ENCODE measurements at places on chromosomes 11 and 22.

GRCh38 chr11:63616953-63617352 lies 2.7 kb upstream of the PLAAT3 start:
- no peak for DNase-seq

GRCh38 chr11:116791002-116791812 lies 472 bp downstream of the APOA5 start:
- peak; percentile 47 for DNase-seq

- DNase-seq = peak; percentile 38
Observed at GRCh38 chr11:17154409-17155159, 53.2 kb downstream of the PIK3C2A start.

GRCh38 chr11:8426076-8426475 lies 162.4 kb upstream of the LMO1 start:
- DNase-seq = no peak

GRCh38 chr11:8841899-8842298 lies 69.1 kb upstream of the AKIP1 start:
- no peak for DNase-seq

DNA sequence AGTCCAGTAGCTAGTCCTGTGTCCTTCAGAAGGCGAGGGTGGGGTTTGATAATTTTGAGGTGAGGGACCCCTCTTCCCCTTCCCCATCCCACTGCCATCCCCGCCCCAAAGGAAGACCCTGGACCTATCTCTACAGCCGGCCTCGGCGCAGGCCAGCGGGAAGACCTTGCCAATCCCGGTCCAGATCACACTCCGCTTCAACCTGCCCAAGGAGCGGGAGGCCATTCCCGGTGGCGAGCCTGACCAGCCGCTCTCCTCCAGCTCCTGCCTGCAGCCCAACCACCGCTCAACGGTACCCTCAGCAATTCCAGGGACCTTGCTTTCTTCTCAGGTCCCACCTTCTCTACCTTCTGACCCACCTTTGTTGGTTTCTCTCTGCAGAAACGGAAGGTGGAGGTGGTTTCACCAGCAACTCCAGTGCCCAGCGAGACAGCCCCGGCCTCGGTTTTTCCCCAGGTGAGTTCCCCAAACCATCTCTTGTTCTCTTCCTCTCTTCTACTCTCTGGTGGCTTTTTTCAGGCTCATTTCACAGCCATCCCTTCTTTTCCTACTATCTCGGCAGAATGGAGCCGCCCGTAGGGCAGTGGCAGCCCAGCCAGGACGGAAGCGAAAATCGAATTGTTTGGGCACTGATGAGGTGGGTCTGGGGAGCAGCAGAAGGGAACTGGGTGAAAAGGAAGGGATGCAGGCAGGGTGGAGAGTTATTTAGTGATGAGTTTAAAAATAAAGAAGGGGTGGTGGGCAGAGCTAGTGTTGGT lies 1.3 kb downstream of the KAT5 start:
- DNase-seq = no peak

DNA sequence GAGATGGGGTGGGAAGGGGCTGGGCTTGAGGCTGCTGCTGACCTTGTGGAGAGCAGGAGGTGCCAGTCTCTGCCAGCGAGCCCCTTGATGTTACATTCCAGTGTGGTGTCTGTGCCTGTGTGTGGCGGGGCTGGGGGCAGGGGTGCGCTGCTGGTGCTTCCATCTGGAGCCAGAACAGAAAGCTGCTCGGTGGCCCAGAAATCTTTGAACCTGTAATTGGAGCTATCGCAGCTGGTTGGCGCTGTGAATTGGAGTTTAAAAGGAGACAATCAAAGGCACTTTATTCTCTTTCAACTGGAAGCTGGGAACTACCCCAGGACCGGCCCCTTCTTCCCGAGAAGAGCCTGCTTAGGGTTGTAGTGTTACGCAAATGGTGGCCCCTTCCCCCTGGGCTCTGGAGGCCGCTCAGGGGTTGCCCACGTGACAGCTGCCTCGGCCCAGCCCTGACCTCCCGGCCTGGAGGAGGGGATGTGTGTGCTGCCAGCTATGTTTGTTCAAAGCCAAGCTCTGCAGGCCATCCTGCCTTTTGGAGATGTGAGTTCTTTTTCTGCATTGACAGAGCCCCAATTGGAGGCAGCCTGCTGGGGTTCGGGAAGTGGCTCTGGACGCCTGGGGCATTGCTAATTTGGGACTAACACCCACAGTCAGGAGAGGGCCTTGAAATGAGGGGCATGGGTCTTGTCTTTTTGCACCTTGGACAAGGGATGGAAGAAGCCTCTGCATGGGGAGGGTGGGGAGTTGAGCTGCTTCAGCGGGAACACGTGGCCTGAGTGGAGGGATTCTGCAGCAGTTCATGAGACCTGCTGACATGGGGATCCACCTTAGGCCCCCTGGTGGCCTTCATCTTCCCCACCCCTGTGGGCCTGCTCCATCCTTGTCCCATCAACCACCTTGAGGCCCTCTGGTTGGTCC lies 14.0 kb upstream of the ARSA start:
- DNase-seq = no peak

GRCh38 chr22:50481440-50482106 lies at the start of gene ADM2:
Gene ADM2 (plus strand): TSS chr22:50481543. CDS start chr22:50481848, 305 bp downstream.
- DNase-seq = peak; percentile 10

GRCh38 chr11:554428-555226 lies 5.9 kb downstream of the LMNTD2 start:
- no peak for DNase-seq

- no peak for DNase-seq
Observed at GRCh38 chr22:37126383-37126782, 16.9 kb upstream of the TMPRSS6 start.

- DNase-seq = no peak
Observed at GRCh38 chr11:95908826-95909225, 15.1 kb downstream of the MTMR2 start.

GRCh38 chr11:120289426-120289825 lies 35.7 kb upstream of the TLCD5 start:
- no peak for DNase-seq

GRCh38 chr11:22192289-22192641 lies 620 bp upstream of the ANO5 start:
- no peak for DNase-seq

DNA sequence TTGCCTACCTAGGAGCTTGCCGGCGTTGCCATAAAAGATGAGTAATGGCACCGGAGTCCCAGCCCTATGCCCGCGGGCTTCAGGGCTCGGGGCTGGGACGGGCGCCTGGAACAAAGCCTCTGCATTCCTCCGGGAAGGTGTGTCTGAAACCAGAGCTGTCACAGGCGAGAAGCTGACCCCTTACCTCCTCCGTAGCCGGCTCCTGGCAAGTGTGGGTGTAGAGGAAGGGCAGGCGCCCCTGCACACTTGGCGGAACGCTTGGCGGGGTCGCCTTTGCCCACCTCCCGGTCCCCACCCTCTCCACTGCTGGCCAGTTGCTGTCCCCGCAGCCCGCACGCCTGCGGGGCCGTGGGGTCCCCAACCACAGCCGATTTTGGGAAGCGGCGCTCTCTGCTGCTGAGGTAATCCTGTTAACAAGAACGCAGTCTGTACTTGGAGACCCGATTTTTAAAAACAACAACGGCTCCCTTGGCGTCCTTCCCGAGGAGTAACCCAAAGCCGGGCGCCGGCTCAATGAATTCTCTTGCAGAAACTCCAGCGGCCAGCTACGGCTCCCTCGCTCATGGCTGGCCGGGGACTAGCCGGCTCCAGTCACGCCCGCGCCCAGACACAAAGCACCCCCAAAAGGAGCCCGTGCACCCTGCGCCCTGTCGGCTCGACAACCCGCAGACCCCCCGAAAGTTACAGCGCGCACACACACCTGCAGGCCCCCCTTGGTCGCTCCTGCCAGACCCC lies 89.2 kb downstream of the PLEKHA7 start:
- no peak for DNase-seq

GRCh38 chr11:62591448-62592145 lies at the start of gene TUT1:
Gene TUT1 (minus strand): TSS chr11:62591523. CDS start chr11:62591485, 38 bp downstream.
- DNase-seq = peak; percentile 80

DNA sequence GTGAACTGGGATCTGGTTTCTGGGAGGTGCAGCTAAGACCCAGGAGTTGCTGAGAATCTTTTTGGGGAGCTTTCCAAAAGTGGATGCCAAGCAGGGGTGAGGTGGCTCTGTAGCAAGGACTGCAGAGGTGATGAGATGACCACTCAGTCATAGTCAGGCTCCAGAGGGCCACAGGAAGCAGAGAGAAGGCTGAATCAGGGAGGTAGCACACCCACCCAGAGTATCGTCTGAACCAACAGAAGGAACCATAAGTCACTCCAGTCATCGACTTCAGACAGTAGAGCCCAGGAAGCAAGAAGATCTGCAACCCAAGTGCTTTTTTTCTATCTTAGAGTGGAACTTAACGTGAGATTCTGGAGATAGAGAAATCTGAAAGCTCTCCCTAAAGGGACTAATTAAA lies 335.7 kb upstream of the MPPED2 start:
- DNase-seq = no peak

DNA sequence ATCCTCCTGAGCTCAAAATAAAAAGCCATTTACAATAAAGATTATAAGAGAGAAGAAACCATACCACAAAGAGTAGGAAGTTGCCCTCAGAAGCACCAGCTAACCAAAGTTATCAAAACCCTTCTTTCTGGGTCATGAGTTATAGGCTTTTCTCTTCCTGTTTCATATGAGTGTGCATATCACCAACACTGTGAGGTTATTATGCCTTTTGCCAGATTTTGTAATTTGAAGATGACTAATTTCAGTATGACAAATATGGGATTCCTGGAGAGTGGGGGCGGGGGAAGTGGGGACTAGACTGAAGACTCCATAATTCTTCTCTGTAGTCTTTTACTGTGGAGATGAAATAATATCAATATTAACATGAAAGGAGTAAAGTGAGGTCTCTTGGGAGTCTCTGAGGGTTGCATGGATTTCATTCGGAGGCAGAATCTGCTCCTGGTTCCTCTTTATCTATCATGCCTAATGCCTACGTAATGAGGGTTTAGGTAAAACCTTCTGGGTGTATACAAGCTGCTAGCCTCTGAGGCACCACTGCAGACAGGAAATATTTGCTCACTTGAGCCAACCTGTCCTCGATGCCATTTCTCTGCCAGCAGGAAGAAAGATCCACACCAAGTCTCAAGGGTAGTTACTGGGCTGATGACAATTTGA lies 2.1 kb downstream of the LPXN start:
- peak; percentile 56 for DNase-seq

GRCh38 chr22:43546186-43546585 lies 134.4 kb downstream of the MPPED1 start:
- DNase-seq = no peak

DNA sequence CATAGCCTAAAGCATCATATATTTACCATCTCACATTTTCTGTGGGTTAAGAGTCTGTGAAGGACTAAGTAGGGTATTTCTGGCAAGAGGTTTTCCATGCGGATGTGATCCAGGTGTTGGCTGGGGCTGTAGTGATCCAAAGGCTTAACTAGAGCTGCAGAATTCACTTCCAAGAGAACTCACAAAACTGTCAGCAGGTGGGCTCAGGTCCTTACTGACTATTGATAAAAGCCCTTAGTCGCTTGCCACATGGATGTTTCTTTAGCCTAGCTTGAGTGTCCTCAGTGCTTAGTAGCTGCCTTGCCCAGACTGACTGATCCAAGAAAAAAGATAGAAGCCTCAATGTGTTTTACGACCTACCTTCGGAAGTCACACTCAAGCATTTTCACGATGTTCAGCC lies 250.8 kb downstream of the CNTN5 start:
- no peak for DNase-seq

GRCh38 chr11:60763692-60764369 lies 7.2 kb downstream of the MS4A15 start:
- no peak for DNase-seq

- DNase-seq = no peak
Observed at GRCh38 chr11:119807402-119807801, 78.4 kb upstream of the NECTIN1 start.

DNA sequence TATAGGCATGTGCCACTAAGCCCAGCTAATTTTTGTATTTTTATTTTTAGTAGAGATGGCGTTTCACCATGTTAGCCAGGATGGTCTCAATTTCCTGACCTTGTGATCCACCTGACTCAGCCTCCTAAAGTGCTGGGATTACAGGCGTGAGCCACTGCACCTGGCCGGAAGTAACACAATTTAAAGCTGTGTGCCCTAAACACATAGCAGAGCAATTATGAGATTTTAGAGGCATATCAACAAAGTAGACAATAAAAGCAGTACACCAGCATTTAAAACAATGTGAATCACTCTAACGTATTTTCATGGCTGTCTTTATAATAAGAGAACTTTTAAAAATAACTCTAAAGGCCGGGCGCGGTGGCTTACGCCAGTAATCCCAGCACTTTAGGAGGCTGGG lies 42.4 kb downstream of the PRR14L start:
- DNase-seq = no peak

DNA sequence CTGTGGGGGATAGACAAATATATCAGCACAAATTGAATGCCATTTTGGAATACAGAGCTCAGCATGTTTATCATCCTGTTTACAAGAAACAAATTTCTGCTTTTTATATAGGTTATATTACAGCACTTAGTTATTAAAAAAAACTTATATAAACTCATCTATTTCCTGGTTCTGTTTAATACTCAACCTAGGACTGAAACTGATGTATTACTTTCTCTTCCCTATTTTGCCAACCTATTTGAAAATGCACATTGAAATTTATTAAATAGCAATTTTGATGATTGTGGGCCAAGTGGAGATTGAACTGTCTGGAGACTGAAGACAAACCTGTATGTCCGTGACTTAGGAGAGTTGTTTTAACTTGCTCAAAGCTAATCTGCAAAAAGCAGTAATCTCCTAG lies 288.3 kb upstream of the ANO3 start:
- DNase-seq = no peak

DNA sequence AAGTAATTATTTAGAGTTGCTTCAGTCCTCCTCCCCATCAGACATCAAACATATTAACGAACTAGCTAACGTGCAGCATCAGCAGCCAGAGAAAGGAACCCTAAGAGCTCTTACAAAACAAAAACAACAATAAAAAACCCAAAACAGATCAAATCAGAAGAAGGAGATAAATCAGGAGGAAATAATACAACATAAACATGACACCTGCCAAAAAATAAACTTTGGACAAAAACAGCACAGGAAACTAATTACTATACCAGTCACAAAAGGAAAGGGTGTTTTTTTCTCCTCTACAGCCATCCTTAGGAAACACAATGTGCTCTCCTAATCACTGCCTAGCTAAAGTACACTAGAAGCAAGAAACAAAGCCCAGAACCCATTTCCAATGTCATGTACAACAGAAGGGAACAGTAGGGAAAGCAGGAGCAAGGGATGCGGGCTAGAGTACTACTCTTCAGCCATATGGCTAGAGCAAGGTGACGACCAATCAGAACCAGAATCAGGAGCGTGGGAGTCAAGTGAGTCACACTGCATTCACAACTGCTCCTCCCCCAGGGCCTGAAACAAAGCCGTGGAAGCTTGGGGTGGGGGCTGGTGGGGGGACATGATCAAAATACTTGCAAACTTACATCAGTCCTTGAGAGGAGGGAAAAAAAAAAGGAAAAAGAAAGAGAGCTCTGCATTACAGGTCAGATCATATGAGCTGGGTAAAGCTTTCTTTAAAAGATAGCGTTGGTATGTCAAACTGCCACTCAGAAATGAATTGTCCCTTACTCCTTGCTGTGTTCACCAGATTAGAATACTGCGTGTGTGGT lies 60.4 kb downstream of the LARGE2 start:
- DNase-seq = no peak
